C1 segment of cervical spinal cord (tissue), 14 donors: ENCODE measurements at places on chromosomes 2 and 18.

- no peak for DNase-seq
These were observed 136.3 kb downstream of the ZEB2 start for GRCh38 chr2:144383571-144384100.

DNA sequence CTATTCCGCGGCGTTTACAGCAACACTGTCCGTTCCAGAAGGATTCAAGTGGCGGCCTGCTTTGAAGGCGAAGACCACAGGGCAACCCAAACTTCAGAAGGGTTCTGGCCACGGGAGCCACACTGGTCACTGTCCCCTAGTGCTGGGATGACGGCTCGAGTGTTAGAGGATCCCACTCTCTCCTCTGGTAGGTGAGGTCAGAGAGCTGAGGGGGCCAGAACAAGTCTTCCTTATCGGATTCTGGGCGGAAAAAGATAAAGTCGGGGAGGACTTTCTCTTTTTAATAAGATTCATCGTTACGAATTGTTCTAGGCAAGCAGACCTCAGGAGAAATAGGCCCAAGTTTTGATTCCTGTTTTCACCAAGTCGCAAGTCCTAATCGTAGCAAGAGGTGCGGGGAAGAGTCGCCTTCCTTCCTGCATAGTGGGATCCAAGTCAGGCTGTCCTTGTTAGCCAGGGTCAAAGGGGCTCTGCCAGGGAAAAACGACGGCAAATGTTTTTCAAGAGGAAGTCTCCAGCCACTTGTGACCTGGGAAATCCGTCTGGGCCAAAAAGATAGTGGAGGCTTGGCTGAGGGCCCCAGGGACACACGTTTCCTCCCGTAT, 864 bp upstream of the MYL12A start:
- peak; percentile 60 for DNase-seq

DNA sequence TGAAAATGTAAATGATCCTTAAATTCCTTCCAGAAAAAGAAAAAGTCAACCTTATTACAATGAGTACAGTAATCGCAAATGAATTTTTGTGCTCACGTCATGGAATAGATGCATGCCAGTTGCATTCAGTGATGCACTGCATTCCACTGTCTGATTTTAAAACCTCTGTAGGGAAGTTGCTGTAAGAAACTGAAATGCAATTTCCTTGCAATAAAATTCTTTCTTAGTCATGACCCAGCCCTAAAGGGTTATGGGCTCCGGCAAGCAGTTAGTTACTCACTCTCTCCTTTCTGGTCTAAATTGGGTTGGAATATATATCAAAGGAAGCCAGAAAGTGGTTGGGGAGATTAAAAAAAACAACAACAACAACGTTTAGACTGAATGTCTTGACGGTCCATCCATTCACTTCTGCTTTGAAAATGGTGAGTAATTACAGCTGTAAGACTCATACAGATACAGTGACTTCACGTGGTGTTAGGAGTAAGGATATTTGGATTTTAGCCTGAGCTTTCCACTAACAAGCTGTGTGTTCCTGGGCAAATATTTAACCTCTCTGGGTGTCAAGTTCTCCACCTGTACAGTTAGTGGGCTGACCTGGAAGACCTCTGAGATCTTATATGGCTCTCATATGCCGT, 8.6 kb upstream of the RND3 start:
- DNase-seq: no peak

DNA sequence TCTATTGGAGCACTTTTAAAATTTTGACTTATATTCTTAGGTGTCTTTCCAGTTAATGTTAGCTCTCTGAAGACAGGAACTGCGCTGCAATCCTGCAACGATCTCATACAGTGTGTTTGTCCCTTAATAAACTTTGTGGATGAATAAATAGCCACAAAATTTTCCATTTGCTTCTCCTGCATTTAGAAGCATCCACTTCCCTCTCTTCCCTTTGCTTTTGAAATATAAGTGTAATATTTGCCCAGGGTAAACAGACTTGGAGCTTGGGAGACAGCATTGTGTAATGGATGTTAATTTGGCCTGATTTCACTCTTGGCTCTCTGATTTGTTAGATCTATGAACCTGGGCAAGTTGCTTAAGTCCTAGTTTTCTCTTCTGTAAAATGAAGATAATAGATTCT, 58.2 kb upstream of the CD28 start:
- DNase-seq: no peak

GRCh38 chr2:84849271-84849952, 31.5 kb downstream of the TRABD2A start:
- DNase-seq: no peak

GRCh38 chr2:178480227-178481181, at the start of gene PLEKHA3:
TSS of gene PLEKHA3 (plus strand) at chr2:178480457. CDS start at chr2:178480870, 413 bp downstream.
- DNase-seq: peak; percentile 91

- no peak for DNase-seq
These were observed 361.6 kb upstream of the MAP2 start for GRCh38 chr2:209062210-209062609.

DNA sequence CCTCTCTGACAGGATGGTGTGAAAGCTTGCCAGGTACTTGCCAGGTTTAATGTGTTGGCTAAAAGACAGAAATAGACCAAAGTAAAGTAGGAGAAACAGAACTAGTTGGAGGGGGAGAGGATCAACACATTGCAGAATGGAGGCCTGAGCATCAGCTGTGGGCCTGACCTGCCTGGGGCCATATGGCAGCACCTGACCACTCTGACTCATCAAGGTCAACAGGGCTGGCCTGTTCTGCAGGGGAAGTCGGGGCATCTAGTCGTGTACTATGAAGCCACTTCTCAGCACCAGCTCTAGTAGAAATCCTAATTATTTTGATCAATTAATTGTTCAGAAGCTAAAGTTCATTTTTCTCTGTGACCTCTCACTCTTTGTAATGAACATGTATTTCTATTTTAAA, 35.8 kb upstream of the NOSTRIN start:
- no peak for DNase-seq

DNA sequence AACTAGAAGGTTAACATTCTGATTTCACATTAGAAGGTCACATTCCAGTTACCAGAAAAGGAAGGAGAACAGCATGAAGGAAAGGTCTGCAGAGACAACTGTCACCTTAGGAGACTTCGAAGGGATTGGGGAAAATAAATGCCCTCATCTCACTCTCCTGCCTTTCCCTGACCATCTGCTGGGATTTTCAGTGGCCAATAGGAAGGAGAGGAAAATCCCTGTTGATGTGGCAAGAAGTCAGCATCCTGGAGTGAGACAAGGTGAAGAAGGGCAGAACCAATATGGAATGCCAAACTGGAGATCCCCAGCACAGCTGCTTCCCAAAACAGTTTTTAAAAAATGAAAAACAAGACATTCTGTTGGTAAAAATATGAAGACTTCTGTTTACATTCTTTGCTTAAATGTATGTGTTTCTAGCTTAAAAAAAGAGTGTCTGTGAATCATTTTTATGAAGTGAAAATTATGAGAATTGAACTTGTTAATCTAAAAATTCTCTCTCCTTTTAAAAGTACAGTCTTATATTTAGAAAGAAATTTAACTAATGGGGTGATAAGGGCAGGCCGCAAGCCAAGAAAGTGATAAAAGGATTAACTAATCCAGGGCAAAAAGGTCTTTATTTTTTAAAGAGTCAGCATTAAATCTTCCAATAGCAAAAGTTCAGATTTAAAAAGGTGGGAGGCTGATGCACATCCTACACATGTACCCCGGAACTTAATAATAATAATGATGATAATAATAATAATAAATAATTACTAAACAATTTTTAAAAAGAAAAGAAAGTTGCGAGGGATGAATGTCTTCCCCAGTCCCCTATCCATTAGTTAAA, 160.6 kb upstream of the DOK6 start:
- no peak for DNase-seq

DNA sequence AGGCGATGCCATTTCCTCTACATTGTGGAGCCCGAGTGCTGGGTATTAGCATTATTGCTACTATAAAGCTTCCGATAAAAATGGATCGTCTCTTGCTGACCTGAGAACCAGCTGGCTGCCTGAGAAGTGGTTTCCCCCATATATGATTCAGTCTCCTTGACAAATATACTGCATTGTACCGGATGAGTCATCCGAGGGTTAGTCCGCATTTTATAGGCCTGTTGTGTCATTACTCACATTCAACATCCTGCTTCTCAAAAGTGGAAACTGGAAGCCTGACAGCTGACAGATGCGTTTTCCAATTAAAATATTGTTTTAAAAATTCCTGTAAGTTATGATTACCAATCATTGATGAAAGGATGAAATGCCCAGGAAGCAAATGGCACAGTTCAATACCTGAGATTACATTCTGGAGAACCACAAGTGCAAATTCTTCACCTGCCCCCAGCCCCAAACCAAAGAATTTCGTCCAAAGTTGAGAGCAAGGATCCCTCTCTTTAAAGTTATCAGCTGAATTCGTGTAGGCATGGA, 65.7 kb downstream of the SPRED2 start:
- DNase-seq: no peak

- no peak for DNase-seq
These were observed 77.7 kb downstream of the KCTD18 start for GRCh38 chr2:200431996-200432705.

- DNase-seq: peak; percentile 38
These were observed 111.8 kb downstream of the STPG4 start for GRCh38 chr2:47043142-47043890.

- no peak for DNase-seq
These were observed 906.1 kb upstream of the SLC39A10 start for GRCh38 chr2:194750926-194751325.

DNA sequence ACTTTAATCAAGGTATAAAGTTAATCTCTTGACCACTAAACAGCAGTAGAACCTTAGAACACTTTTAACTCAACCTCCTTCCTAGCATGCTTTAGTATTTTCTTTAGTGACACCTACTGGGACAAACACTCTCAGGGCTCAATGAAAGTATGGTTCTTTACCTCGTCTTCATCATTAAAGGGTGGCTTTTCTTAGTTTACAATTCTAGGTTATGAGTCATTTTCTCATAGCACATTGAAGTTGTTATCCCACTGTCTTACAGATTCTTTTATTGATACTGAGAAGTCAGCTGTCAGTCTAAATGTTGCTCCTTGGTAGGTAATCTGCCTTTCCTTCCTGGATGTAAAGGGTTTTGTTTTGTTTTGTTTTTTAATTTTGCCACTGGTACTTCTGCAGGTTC, 38.0 kb downstream of the SIGLEC15 start:
- no peak for DNase-seq

DNA sequence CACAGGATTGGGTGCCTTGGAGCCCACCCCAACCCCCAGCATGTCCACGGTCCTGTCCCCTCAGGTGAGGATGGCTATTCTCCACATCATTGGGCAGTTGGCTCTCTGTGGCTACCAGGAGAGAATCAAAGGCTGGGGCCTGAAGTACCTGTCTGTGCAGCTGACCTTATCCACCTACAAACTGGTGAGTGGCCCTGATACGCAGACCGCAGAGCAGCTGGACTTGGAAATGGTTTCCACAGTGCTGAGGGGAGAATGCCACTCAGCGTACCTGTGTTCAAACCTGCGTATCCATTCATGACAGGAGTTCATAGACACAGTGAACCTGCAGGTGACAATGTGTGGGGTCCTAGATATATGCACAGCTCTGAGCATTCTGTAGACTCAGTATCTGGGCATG, 21.6 kb downstream of the MROH2A start:
- DNase-seq: no peak

- no peak for DNase-seq
These were observed 38.2 kb downstream of the CERS6 start for GRCh38 chr2:168494190-168494711.

- no peak for DNase-seq
These were observed 39.9 kb downstream of the IRS1 start for GRCh38 chr2:226759768-226760167.

- no peak for DNase-seq
These were observed 143.9 kb downstream of the MYT1L start for GRCh38 chr2:2187196-2187595.

- DNase-seq: peak; percentile 24
These were observed 579 bp downstream of the MAT2A start for GRCh38 chr2:85539361-85540132.

DNA sequence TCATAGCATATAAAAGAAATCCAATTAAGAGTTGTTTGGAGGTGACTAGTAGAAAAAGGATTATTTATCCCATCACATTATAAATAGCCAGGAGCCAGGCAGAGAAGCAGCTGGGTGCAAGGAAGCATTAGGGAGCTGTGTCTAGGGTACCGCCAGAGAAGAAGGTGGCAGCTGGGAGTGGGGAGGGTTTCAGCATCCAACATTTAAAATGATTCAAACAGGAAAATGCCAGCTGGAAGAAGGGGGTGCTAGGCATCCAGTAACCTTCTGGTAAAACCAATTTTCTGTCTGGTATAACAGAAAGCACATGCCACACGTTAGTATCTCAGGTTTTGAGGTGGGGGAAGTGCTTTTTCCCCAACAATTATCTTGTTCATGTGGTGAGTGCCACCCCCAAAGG, 452.4 kb downstream of the ZEB2 start:
- no peak for DNase-seq

DNA sequence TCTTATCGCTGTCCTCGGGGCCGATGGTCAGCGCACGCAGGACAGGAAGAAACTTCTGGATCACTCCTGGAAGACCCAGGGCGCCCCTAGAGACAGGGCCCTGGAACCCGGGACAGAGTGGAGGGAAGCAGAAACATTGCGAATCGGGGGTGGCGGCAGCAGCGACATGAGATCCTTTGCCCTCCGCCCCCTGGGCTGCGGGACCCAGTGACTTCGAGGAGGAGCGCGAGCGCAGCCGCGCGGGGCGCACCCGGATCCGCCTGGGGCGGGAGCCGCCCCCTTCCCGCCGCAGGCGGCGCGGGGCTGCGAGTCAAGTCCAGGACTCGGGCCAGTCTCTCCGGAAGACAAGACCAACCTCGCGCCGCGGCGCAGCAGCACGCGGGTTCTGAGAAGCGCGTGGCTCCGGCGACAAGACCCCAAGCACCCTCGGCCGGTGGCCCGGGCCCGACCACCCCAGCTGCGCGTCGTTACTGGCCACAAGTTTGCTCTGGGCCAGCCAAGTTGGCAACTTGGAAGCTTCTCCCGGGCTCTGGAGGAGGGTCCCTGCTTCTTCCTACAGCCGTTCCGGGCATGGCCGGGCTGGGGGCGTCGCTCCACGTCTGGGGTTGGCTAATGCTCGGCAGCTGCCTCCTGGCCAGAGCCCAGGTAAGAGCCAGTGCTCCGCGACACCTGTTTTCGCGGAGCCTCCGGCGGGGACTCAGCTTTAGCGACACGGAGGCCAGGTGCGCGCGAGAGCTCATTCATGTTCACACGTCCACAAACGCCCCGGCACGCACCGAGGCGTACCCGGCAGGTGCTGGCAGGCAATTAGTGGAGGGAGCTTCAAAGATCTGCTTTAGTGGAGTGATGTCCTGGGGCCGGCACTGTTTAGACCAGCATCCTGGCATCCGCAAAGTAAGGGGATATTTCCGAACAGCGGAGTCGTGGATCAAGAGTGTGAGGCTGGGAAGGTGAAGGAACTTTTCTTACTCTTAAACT, at the start of gene PTH2R:
PTH2R (plus strand) TSS at position 319 of the 978 bp plus-strand sequence; CDS start at position 571, 252 bp downstream.
- no peak for DNase-seq

DNA sequence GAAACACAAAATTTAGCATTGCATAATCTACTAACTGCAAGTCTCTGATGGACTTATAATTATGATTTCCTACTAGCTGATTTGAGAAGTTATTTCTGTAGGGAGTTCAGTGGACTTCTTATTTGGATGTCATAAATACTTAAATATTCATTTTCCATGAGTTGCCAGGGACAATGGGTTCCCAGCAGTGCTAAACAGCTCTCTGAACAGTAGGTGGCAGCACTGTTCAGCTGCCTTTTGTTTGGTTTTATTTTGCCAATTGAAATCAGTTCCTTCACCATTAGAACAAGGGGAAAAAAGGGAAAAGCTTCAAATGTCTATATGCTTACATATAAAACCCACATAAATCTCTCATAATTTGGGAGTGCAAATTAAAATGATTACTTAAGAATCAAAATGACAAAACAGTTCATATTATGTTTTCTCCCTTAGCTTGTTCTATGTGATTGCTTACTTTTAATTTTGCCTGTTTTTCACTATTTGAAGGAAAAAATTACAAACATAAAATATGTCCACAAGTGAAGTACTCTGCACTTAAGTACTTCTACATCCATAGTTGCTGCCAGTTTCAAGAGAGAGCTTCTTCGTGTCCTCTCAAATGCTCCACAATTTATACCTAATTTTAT, 898.9 kb downstream of the CPS1 start:
- DNase-seq: no peak
